Vagina (tissue), 2 donors: ENCODE measurements at places on chromosomes 5 and 9.

GRCh38 chr5:164844348-164844747 lies 1338.9 kb downstream of the MAT2B start:
- DNase-seq: no peak

DNA sequence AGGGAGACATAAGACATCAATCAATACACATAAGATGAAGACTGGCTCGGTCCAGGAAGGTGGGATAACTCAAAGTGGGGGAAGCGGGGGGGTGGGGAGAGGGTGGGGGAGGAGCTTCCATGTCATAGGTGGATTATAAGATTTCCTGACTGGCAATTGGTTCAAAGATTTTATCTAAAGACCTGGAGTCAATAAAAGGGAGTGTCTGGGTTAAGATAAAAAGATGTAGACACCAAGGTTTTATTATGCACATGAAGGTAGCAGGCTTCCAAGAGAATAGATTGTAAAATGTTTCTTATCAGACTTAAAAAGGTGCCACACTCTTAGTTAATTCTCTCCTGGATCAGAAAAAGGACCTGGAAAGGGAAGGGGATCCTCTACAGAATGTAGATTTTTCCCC lies 25.6 kb upstream of the OTULINL start:
- no peak for DNase-seq

DNA sequence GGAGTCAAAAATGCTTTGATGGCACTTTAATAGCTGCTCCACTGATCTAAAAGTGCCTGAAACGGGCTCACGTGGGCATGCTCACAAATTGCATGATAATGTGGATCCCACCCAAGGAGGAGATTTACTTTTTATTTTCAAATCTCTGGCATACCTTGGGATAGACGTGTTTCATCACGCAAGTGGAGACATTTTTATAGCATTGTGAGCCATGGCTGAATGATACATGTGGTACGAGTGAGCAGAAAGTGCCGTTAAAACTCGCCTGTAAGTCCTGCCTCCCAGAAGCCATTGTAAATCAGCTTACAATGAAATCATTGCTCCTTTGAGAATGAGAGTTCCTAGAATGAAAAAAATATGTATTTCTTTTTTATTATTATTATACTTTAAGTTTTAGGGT lies 514.7 kb downstream of the MAT2B start:
- no peak for DNase-seq

- no peak for DNase-seq
Measured at GRCh38 chr9:83936523-83936922, 15.3 kb upstream of the KIF27 start.

DNA sequence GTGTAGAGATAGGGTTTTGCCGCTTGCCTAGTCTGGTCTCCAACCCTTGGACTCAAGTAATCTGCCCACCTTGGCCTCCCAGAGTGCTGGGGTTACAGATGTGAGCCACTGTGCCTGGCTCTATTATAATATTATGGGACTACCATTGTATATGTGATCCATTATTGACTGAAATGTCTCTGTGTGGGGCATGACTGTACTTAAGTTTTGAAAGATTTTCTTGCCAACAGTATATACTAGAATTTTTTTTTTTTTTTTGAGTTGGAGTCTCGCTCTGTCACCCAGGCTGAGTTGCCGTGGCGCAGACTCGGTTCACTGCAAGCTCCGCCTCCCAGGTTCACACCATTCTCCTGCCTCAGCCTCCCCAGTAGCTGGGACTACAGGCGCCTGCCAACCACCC lies 17.8 kb downstream of the SPIN1 start:
- DNase-seq: no peak

DNA sequence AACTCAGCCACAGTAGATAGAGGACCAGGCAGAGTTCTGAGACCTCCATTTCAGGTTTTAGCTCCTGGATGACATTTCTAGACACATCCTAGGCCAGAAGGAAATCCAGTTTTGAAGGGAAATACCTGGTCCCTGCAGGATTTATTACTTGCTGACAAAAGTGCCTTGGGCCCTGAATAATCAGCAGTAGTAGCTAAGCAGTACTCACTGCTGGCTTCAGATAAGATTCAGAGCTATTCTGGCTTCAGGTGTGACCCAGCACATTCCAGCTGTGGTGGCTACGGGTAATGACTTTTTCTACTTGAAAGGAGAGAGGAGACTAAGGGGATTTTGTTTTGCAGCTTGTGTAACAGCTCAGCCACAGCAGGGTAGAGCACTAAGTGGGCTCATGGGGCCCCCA lies 34.0 kb downstream of the NDUFAF2 start:
- DNase-seq: no peak

- DNase-seq: no peak
Measured at GRCh38 chr9:120258096-120258495, 321.9 kb downstream of the CDK5RAP2 start.

- no peak for DNase-seq
Measured at GRCh38 chr9:91131433-91131839, 230.3 kb downstream of the AUH start.

GRCh38 chr5:173726846-173727557 lies 110.6 kb upstream of the BOD1 start:
- DNase-seq: no peak

GRCh38 chr5:142770650-142771609 lies 753 bp downstream of the ARHGAP26 start:
- no peak for DNase-seq

- no peak for DNase-seq
Measured at GRCh38 chr5:141753971-141754713, 72.1 kb upstream of the ARAP3 start.

DNA sequence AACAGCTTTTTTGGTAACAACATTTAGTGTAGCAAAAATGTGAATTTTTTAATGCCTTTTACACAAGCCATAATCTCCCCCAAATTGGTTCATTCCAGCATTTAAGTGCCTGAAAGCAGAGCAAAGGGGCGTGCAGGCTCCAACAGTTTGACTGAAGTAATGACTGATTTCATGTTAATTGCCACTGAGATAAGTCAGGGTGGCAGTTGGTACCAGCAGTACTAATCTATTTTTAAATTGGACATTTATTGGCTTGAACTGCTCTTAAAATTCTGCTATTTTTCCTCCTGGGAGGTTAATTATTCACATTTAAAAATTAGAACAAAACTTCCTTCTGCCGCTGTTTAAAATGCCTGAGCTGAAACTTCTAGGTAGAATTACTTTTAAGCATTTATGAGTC lies 12.4 kb downstream of the TMEM171 start:
- no peak for DNase-seq

GRCh38 chr9:1875921-1876448 lies 139.2 kb upstream of the SMARCA2 start:
- DNase-seq: no peak

DNA sequence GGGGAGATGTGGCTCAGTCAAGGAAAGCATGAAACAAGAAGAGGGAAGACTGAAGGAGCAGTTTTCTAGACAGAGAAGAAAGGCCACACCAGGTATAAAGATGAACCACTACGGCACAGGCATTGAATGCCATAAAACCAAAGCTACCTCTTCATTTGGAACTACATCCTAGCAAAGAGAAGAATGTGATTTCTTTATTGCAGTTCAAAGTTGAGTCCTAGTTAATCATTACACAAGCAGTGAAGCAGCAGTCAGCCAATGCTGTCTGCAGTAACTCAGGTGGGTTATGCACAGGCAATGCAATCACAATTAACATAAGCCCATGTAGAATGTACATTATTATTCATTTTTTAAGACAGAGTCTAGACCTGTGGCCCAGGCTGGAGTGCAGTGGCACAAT lies 21.7 kb upstream of the PCAT7 start:
- no peak for DNase-seq
